Pericardium fibroblast (primary cell): ENCODE measurements at places on chromosomes 12 and 14. TPM values are rescaled to one million over a fixed set of nuclear protein-coding genes. Genes with fewer than 3 reads are reported as not detected.

Gene PARP11
- 2.8 and 3.3 TPM in 2 replicates for total RNA-seq

Gene GPR84
- total RNA-seq, result not detected in 2 replicates

Gene ESYT1
- total RNA-seq, result 104 and 207 TPM in 2 replicates

Gene PPP1R36
- total RNA-seq, result not detected in 2 replicates

Gene SPTB
- under 0.01 TPM in 1 of 2 replicates, not detected in the other for total RNA-seq

Gene SALL2
- 6.9 and 8.5 TPM in 2 replicates for total RNA-seq

Gene TCL1B
- not detected in 2 replicates for total RNA-seq

Gene ASB2
- not detected in 2 replicates for total RNA-seq

Gene SERPINA1
- total RNA-seq, result 0.47 TPM in 1 of 2 replicates, not detected in the other

Gene ALDH1L2
- 65.1 and 85.1 TPM in 2 replicates for total RNA-seq

Gene SLC39A9
- total RNA-seq, result 63.8 and 67.2 TPM in 2 replicates

Gene TAS2R42
- total RNA-seq, result not detected in 2 replicates

Gene ACACB
- total RNA-seq, result 2.2 and 6.6 TPM in 2 replicates

Gene ITGB7
- total RNA-seq, result 0.17 TPM in 1 of 2 replicates, not detected in the other

Gene DBX2
- not detected in 2 replicates for total RNA-seq

Gene MOK
- 15.4 and 24.7 TPM in 2 replicates for total RNA-seq

Gene PRB2
- total RNA-seq, result not detected in 2 replicates

Gene ARL1
- total RNA-seq, result 52.4 and 55.5 TPM in 2 replicates

Gene TAS2R13
- total RNA-seq, result not detected in 2 replicates

Gene LTB4R
- total RNA-seq, result 2.1 and 4.5 TPM in 2 replicates

Gene CCER1
- not detected in 2 replicates for total RNA-seq

Gene KRT75
- not detected in 2 replicates for total RNA-seq

Gene OTOGL
- 0.34 and 2.6 TPM in 2 replicates for total RNA-seq

Gene MYF6
- total RNA-seq, result not detected in 2 replicates

Gene TAS2R8
- not detected in 2 replicates for total RNA-seq

Gene CRACR2A
- total RNA-seq, result 2.3 and 3.2 TPM in 2 replicates

Gene FOXM1
- 1.8 and 3.3 TPM in 2 replicates for total RNA-seq

Gene P2RX7
- 2.5 TPM in 1 of 2 replicates, not detected in the other for total RNA-seq

Gene TBC1D30
- total RNA-seq, result under 0.01 and 0.09 TPM in 2 replicates

Gene ZFHX2
- total RNA-seq, result 0.12 and 0.17 TPM in 2 replicates

Gene SLC5A8
- total RNA-seq, result not detected in 2 replicates

Gene STON2
- total RNA-seq, result 0.51 TPM in 1 of 2 replicates, not detected in the other

Gene HOXC6
- 2.9 and 3.5 TPM in 2 replicates for total RNA-seq

Gene AKAP5
- 0.09 and 0.70 TPM in 2 replicates for total RNA-seq

Gene NDUFB1
- total RNA-seq, result 301 and 304 TPM in 2 replicates

Gene HOMEZ
- total RNA-seq, result 5.7 and 12.3 TPM in 2 replicates

Gene C14orf39
- not detected in 2 replicates for total RNA-seq

Gene GPX2
- not detected in 2 replicates for total RNA-seq

Gene KRT7
- total RNA-seq, result 5.2 and 118 TPM in 2 replicates

Gene GPD1
- 1.3 and 2.5 TPM in 2 replicates for total RNA-seq

Gene RND1
- total RNA-seq, result 0.17 TPM in 1 of 2 replicates, not detected in the other

Gene C12orf54
- not detected in 2 replicates for total RNA-seq

Gene RGS6
- not detected in 2 replicates for total RNA-seq

Gene SOX5
- 0.70 and 1.4 TPM in 2 replicates for total RNA-seq

Gene PRR4
- not detected in 2 replicates for total RNA-seq

Gene HPD
- total RNA-seq, result 4.9 and 8.8 TPM in 2 replicates

Gene NUP107
- total RNA-seq, result 18.4 and 21.7 TPM in 2 replicates
